ENCODE measurements at places on chromosomes 5 and 9.

DNA sequence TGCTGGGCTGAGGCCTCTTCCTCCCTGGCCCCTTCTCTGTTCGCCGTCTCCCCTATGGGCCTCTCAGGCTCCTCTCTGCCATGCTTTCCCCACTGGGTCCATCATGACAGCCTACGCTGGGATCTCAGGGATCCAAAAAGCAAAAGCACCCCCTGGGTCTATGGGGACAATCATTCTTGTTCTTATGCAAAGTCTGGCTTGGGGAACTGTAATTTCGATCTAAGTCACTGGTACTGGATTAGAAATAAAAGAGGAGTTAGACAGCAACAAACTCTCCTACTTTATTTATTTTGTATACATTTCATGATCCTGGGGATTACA is 86.6 kb downstream of the SLC38A9 start:
- DNase-seq: no peak

DNA sequence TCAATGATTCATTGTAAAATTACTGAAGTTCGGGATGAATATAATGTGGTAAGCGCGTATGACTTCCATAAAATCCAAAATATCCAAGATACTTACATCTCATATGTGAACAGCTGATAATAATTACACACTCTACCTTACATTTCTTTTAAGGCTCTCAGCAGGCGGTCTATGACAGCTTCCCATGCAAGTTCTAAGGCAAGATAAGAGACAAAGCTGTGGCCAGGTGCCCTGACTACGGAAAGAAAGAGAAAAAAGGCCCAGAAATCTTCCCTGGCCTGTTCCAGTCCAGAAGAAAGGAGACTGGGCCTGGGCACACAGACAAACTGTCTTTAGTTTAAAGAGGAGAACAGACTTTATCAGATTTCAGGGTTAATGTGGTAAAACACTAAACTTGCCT is 69.1 kb downstream of the ARSB start:
- DNase-seq: no peak

GRCh38 chr5:64457846-64458245 is 48.0 kb upstream of the RGS7BP start:
- no peak for DNase-seq

DNA sequence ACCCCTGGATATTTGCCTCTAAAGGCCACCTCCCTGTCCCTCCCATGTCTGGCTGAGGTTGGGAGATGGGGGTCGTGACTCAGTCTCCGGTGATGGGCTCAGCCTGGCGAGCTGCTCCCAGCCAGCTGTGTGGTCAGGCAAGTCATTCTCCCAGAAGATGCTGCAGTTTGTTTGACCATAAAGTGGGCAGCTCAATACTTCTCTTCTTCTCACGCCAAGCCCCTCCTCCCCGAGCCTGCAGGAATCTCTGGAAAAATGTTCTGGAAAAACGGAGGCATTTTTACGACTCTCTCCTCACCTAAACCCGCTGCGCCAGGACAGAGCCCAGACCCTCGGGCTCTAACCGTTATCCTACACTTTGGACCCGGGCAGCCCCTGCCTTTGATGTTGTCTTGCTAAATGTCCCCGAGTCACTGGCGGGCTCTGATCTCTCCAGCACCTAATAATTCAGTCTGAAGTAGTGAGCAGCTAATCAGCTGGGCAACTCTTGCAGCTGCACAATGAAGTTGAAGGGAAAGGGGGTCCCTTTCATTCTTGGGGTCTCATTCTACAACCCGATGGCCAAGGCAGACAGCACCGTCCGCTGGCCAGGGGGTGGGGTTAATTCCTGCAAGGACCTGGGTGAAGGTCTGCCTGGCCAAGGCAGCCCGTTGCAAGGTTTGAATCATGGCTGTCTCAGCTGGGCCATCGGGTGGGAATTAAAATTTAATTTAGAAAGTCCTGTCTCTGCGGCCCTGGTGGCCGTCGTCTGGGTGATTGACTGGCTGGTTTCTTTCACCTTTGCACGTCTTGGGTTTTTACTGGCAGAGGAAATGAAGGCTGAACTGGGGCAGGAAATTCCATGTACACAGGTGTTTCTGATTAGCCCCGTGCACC is 12.3 kb downstream of the DCANP1 start:
- DNase-seq: no peak

DNA sequence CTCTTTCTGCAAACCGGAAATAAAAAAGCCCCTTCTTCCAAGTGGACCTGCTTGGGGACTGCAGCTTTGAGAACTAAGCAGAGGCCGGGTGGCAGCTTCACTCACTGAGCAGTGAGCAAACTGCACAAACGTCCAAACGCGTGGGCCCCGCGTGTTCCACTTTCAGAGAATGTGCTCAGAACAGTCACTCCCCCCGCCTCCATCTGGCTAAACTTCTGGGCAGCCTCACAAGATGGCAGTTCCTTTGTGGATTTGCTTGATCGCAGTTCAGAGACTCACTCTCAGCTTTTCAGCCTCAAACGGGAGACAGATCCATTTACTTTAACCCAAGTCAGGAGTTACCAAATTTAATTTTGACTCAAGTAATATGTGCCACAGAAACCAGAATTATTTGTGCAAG is 216.6 kb downstream of the TLE1 start:
- no peak for DNase-seq

GRCh38 chr5:11191673-11192072 is 430.6 kb upstream of the DAP start:
- no peak for DNase-seq

GRCh38 chr9:9752722-9753121 is 860.1 kb downstream of the PTPRD start:
- no peak for DNase-seq

- peak; percentile 87 for DNase-seq
These were observed 170.0 kb downstream of the NTRK2 start for GRCh38 chr9:84839541-84839940.

Measured in AG08395 (cell line).